ENCODE measurements at places on chromosomes 3 and 15.

GRCh38 chr3:31929826-31930502 is 51.1 kb downstream of the OSBPL10 start:
- no peak for DNase-seq

DNA sequence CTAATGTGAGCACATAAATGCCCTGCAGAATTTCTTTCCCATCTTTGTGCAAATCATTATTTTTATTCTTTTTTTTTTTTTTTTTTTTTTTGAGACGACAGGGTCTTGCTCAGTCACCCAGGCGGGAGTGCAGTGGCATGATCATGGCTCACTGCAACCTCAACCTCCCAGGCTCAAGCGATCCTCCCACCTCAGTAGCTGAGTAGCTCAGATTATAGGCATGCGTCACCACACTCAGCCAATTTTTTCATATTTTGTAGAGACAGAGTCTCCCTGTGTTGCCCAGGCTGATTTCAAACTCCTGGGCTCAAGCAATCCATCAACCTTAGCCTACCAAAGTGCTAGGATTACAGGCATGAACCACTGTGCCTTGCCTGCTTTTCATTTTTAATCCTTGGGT is 22.9 kb downstream of the DAG1 start:
- DNase-seq, result no peak

DNA sequence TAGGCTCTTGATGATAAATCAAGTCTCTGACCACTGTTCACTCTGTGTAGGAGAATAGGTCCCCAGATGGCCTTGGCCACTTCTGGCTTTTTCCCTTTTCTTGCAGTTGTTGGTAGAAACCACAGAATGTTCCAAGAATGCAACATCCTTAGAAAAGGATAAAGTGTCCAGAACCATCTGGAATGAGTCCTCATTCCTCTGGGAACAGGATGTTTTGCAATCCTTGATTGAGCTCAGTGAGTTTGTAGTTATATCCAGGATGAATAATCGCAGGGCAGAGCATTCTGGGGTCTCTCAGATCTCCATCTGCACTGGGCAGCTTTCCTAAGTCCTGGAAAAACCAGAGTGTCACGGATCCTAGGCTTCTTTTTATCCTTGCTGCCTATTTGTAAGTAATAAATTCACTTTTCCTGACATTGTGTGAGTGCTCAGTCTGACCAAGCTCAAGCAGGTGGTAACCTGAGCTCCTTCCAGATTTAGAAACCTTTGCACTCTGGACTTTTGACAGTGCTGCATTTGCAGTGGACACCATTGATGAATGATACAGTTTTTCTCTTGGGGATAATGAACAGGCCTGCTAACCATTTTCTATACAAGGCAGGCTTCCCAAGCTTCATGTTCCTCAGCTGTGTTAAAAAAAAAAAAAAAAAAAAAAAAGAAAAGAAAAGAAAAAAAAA is 1028.6 kb downstream of the OTOL1 start:
- DNase-seq, result no peak

DNA sequence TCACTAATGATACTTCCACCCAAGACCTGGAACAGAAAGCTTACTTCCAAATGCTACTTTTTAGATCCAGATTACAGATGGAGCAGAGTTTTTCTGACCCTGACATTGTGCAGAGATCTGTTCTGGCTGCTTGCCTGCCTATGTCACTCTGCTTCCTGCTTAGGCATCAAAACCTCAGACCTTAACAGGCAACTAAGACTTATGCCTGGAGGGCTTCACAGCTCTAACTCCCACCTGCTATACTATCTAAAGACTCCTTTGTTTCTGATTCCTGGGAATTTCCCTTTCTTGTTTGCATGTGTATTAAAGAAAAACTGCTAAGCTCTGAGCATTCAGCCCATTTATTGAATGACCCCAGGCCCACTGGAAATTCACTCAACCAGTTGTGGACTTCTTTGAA is 157.4 kb upstream of the NPHP3 start:
- no peak for DNase-seq

DNA sequence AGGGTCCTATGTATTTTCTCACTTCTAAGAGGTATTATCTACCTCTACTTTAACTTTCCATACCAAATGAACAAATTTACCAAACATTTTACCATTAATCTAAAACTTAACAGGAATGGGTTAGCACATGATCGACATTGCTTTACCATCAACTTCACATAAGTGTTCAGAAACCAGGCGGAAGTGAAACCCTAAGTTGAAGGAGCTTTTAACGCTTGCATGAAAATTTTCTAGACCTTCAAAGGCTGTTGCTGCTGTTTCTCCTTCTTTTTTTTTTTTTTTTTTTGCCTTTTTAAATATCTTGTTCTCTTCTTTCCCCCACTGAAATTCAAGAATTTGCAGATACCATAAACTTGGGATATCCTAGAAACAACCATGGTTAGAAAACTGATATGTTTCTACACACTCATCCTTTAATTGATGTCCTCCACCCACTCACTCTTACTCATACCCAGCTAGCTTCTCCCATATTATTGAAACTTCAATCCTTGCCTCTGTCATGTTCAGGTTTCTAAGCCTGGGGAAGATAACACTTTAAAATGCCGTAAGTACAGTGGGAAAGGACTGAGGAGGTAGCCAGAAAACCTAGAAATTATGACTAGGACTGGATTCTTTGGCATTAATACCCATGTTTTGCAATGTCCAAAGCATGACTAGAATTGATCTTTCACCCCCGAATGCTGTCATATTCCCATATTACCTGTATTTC is 24.7 kb downstream of the MYO5A start:
- no peak for DNase-seq

- DNase-seq, result no peak
These were observed 37.1 kb upstream of the SLC41A3 start for GRCh38 chr3:126121074-126121473.

DNA sequence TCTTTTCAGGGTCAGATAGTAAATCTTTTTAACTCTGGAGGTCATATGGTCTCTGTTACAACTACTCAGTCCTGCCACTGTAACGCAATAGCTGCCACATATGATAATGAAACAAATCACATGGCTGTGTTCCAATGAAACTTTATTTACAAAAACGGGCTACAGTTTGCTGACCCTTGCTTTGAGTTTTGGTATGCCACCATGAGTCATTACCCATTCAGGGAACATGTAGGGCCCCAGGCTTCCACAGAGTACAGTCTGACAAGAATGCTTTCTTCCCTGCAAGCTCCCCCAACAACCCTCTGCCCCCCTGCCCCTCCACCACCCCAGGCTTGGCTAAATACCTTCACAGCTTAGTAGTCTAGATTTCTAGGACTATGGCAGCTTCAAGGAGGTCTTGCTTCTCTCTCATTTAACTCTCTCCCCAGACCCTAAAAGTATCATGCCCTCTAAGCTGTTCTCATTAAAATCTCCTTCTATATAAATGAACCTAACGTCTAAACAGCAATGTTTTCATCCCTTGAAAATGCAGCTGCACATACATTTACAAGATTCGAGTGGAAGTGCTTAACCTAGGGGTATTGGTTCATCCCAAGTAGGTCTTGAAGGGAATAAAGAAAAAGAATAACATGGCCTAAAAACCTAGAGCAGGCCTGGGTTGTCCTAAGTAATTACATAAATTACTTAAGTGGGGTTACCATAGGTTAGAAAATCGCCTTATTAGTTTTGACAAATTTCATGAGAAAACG is 117.8 kb upstream of the PRICKLE2 start:
- no peak for DNase-seq

- DNase-seq, result peak; percentile 6
These were observed 61.6 kb downstream of the TPRG1 start for GRCh38 chr3:189233225-189233858.

- no peak for DNase-seq
These were observed 337.2 kb downstream of the SATB1 start for GRCh38 chr3:18087988-18088387.

DNA sequence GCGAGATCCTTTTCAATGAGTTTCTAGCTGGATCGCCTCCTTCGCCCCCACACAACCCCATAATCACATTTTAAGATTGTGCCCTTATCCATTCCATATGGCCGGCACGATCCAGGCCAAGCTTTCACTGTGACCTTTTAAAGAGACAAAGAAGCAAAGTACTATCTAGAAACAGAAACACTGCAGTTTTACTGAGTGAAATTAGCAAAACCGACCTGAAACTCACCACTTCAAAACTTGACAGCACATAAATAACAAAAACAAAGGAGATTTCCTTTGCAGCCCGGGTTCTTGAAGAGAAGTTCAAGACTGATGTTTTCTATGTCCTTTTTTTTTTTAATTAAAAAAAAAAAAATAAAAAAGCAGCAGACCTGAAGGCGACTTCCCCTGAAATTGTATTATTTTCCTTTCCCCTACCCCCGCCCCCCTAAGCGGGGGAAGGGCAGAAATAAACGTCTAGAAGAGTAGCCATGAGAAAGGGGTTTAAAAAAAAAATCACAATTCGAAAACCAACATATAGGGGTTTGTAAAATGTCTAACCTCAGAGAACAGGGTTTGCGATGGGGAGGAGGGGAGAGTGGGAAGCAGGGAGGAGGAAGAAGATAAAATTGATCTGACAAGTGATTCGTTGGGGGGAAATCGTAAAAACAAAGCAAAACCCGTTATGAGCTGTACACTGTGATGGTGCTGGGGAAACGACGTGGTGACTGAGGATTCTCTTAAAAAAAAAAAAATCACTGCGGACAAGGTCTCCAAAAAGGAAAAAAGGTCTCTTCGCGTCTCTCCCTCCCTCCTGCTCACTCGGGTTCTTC is 1.5 kb downstream of the SATB1 start:
- DNase-seq, result no peak

Measured in NK-92 treated with Interleukin-12 subunit alpha and Interleukin-12 subunit beta, amount 100 ng/mL, for 24 hours (cell line).